ENCODE measurements at places on chromosomes 3 and 15. TPM values are rescaled to one million over a fixed set of nuclear protein-coding genes. Genes with fewer than 3 reads are reported as not detected.

GRCh38 chr15:27564656-27565055, 534.5 kb downstream of the OCA2 start:
- no peak overlapping the region for H3K27ac ChIP-seq
- H3K4me1 ChIP-seq: no peaks in the 10 kb centered on the region
- no peaks in the 10 kb centered on the region for H3K27me3 ChIP-seq
- no peak for DNase-seq
- H3K36me3 ChIP-seq: peaks cover 27% of the 10 kb centered on the region
- no peak overlapping the region for H3K4me3 ChIP-seq

DNA sequence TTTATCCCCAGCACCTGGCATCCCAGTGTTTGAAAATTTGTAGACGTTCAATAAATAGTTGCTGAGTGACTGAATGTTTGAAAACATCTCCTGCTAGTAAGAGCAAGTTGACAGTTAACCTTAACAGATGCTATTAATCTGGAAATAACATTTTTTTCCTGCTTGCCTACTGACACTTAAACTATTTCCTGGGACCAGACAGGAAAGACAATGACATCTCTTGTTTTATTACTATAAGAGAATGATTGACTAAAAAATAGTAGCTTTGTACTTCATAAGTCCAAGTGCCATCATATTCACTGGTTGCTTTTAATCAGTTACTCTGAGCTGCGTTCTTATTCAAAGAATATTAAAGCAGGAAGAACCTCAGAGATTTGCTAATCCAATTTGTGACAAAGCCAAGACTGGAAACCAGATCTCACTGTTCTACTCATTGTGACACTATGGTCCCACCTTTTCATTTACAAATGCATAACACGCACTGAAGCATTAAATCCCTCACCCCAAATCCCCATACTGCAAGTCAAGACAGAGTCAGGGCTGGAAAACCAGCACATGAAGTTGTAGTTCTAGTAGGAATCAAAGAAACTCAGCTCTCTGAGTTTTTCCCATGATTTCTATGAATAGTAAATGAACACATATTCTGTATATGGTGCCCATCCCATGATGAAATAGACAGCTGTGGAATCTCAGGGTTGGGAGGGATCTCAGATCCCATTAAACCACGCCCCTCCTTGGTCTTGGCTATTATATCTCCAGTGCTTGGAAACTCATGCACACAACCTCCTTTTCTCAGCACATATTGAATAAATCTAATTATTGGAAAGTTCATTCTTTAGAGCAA, 212.7 kb upstream of the P2RY1 start:
- H3K36me3 ChIP-seq: no peaks in the 10 kb centered on the region
- no peak for DNase-seq
- no peak overlapping the region for H3K27ac ChIP-seq
- H3K27me3 ChIP-seq: no peaks in the 10 kb centered on the region
- peaks cover 5% of the 10 kb centered on the region for H3K4me1 ChIP-seq

- no peak overlapping the region for H3K27ac ChIP-seq
- no peak overlapping the region for H3K4me3 ChIP-seq
Measured at GRCh38 chr3:115830764-115831395, 207.6 kb downstream of the GAP43 start.

GRCh38 chr3:189099031-189099471, 72.7 kb upstream of the TPRG1 start:
- no peak overlapping the region for H3K27ac ChIP-seq
- H3K4me1 ChIP-seq: no peaks in the 10 kb centered on the region
- H3K4me3 ChIP-seq: no peak overlapping the region

DNA sequence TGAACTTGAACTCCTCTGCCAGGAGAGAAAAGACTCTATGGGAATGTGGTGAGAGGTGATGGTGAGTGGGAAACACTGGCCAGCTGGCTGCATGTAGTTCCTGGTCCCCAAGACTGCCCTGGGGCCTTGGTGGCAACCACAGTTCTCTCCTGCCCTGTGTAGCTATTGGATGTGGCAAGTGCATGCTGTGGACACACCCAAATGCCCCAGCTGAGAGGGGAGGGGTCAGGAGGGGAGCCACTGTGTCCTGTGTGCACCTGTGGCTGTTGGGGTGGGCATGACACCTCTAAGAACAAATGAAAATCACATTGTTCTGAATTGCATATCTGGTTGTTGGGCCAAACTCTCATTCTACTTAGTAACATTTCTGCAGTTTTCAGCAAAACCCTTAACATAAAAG, 409.6 kb downstream of the NSUN3 start:
- H3K27me3 ChIP-seq: no peaks in the 10 kb centered on the region
- H3K4me1 ChIP-seq: peaks cover 2% of the 10 kb centered on the region
- DNase-seq: no peak
- H3K4me3 ChIP-seq: no peak overlapping the region
- no peak overlapping the region for H3K27ac ChIP-seq

DNA sequence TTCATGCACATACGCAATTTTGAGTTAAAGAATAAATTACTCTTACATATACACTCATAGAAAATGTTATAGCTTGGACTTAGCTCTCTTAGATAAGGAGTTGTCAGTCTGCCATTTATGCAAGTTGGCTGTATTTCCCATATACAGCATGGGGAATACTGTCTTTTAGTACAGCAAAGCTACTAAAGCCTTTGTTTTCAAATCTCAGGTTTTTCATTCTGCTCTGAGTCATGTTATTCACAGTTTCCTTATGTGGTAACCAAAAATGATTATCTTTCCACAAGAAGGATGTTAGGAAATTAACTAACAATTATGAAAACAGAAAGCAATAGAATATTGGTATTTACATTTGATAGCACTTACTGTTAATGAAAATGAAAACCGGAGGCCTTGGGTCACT, 4.3 kb upstream of the TIPARP start:
- peaks cover 6% of the 10 kb centered on the region for H3K4me1 ChIP-seq
- DNase-seq: no peak
- no peak overlapping the region for H3K4me3 ChIP-seq
- H3K27ac ChIP-seq: no peak overlapping the region
- H3K27me3 ChIP-seq: no peaks in the 10 kb centered on the region

DNA sequence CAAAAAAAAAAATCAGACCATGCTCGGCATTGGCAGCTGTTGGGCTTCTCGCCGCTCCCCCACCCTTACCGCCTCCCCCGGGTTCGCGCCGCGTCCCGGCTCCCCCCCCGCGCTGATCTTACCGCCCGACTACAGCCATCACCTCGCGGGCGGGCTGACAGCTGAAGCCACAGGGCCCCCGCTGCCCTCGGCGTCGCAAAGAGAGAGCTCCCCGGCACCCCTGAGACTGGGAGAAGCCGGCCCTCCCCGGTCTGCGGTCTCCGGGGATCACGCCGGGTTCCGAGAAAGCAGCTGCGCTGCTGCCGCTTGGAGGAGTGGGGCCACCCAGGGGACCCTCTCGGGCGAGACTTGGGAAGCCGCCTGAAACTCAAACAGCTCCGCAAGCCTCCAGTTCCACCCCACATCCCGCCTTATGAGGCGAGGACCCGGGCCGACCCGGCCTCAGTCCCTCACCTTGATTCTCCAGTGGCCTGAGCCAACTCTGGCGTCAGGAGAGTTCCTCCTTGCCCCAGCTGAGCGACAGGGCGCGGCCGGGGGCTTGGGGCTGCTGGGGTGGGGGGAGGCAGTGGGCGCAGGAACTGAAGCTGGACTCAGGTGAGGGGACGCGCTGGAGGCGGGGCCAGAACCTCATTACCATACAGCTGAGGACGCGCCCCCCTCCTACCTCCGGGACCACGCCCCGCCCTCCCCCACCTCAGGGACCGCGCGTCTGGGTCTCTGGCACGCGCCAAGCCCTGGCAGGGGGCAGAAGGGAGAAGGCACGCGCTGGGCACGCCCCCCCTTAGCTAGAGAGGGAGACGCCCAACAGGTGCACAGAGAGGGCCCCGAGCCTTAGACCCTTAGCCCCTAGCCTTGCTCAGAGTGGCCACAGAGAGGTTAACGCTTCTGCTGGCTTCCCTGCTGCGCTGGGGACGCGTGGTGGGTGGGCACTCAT, 1.0 kb upstream of the DLL4 start:
- H3K4me1 ChIP-seq: peaks cover 3% of the 10 kb centered on the region
- H3K4me3 ChIP-seq: peak overlapping the region; percentile 87

DNA sequence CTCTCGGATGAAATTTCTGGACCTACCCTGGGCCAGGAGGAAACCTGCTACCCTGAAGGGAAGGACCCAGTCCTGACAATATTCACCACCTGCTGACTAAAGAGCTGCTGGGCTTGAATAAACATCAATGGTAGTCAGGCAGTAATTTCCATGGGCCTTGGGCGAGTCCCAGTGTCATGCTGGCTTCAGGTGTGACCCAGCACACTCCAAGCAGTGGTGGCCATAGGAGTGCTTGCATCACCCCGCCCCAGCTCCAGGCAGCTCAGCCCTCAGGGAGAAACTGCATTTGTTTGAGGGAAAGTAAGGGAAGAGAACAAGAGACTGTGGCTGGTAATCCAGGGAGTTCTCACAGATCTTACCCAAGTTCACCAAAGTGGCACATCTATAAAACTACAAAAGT, 261.8 kb upstream of the DCBLD2 start:
- H3K36me3 ChIP-seq: peaks cover 5% of the 10 kb centered on the region
- H3K4me1 ChIP-seq: no peaks in the 10 kb centered on the region
- H3K4me3 ChIP-seq: no peak overlapping the region

The LRRC49 gene
- 8.3 TPM for total RNA-seq

- H3K27me3 ChIP-seq: no peaks in the 10 kb centered on the region
- H3K4me1 ChIP-seq: no peaks in the 10 kb centered on the region
- peaks cover 7% of the 10 kb centered on the region for H3K36me3 ChIP-seq
- no peak overlapping the region for H3K4me3 ChIP-seq
- no peak overlapping the region for H3K27ac ChIP-seq
- DNase-seq: no peak
Measured at GRCh38 chr3:73601011-73601410, 23.7 kb downstream of the PDZRN3 start.

DNA sequence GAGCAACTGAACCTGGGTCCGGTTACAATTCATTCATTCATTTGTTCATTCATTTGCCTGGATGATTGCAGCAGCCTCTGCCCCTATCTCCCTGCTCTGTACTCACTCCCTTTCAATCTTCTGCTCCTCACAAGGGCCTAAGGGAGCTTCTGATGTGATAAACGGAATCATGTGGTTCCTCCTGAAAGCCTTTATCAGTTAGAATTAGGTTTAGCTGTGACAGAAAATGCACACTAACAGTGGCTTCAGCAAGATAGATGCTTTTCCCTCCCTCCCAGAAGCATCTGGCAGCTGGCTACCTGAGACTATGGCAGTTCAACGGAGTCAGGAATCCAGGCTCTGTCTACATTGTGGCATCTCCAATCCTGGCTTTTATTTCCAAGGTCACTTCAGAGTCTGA, 196.0 kb downstream of the ADAMTS9 start:
- H3K36me3 ChIP-seq: no peaks in the 10 kb centered on the region
- no peak for DNase-seq
- no peaks in the 10 kb centered on the region for H3K27me3 ChIP-seq
- no peak overlapping the region for H3K4me3 ChIP-seq

GRCh38 chr15:51096976-51097375, 2.3 kb upstream of the TNFAIP8L3 start:
- no peak overlapping the region for H3K4me3 ChIP-seq

DNA sequence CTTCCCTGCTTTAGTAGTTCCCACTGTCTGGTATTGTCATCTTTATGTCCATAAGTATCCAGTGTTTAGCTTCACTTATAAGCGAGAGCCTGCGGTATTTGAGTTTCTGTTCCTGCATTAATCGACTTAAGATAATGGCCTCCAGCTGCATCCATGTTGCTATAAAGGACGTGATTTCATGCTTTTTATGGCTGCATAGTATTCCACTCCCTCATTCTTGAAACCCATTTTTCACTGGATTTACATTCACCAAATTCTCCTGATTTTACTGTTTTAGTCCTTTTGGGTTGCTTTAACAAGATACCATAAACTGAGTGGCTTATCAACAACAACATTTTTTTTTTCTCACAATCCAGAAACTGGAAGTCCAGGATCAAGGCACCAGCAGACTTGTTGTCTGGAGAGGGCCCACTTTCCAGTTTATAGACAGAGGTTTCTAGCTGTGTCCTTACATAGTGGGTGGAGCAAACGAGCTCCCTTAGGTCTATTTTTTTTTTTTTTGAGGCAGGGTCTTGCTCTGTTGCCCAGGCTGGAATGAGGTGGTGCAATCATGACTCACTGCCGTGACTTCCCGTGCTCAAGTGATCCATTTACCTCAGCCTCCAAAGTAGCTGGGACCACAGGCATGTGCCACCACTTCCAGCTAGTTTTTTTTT, 6.1 kb upstream of the TICRR start:
- H3K36me3 ChIP-seq: no peaks in the 10 kb centered on the region
- H3K4me3 ChIP-seq: no peak overlapping the region
- H3K4me1 ChIP-seq: 0 out of 2 replicates have a peak, but pooled peaks cover 2% of the 10 kb centered on the region
- no peaks in the 10 kb centered on the region for H3K27me3 ChIP-seq
- DNase-seq: no peak

DNA sequence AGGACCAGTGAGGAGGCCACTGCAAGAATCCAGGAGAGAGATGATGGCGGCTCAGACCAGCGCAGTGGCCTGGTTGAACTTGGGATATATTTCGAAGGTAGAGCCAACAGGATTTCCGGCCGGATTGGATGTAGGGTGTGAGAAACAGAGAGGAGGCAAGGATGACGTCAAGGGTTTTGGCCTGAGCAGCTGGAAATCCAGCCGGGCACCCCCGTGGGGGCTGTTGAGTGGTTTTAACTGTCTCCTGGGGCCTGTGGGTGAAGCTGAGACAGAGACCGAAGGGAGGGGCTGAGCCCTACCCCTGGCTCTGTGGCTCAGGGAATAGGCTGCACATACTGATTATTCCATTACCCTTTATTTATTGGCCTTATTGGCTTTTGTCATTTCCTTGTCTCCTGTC, 45.7 kb downstream of the EXOG start:
- no peaks in the 10 kb centered on the region for H3K27me3 ChIP-seq
- no peak overlapping the region for H3K4me3 ChIP-seq
- H3K36me3 ChIP-seq: no peaks in the 10 kb centered on the region
- 0 out of 2 replicates have a peak, but pooled peaks cover 3% of the 10 kb centered on the region for H3K4me1 ChIP-seq
- no peak overlapping the region for H3K27ac ChIP-seq
- no peak for DNase-seq

The CYP1A1 gene
- not detected for total RNA-seq

DNA sequence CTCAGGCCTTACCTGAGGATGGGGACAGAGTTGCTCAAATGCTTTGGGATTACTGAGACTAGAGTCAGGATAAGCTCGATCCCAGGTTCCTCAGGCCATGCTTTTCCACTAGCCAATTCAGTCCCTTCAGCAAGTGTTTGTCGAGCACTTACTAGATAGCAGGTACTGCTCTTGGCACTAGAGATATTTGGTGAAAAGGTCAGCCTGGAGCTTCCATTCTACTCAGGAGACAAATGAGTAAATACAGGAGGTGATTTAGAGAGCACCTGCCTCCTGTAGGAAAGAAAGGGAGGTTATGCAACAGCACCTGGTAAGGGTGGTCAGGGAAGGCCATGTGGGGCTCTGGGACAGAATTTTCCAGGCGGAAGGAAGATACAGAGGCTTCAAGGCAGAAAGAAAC, 99.9 kb downstream of the CACNA1D start:
- no peaks in the 10 kb centered on the region for H3K27me3 ChIP-seq
- no peaks in the 10 kb centered on the region for H3K4me1 ChIP-seq
- DNase-seq: no peak
- H3K36me3 ChIP-seq: no peaks in the 10 kb centered on the region
- H3K4me3 ChIP-seq: no peak overlapping the region

Measured in H9 (cell line).